EH (cell line): ENCODE measurements at places on chromosomes 2 and 18.

DNA sequence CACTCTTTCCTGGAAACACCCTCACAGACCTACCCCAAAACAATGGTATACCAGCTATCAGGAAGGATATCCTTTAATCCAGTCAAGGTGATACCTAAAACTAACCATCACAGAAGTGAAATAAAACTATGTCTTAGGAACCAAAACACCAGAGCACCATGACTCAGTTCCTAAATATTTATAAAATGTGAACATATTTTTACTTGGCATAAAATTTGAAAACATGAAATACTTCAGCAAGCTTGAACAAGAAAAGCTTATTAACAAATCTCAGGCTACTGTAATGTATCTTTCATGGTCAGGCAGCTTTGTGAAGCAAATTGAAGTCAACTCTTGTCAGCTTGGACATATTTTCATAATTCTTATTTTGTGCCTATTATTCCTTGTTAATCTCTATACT is 440.8 kb upstream of the CDH20 start:
- no peak for DNase-seq

GRCh38 chr18:34342960-34343359 is 118.2 kb upstream of the NOL4 start:
- no peak for DNase-seq

DNA sequence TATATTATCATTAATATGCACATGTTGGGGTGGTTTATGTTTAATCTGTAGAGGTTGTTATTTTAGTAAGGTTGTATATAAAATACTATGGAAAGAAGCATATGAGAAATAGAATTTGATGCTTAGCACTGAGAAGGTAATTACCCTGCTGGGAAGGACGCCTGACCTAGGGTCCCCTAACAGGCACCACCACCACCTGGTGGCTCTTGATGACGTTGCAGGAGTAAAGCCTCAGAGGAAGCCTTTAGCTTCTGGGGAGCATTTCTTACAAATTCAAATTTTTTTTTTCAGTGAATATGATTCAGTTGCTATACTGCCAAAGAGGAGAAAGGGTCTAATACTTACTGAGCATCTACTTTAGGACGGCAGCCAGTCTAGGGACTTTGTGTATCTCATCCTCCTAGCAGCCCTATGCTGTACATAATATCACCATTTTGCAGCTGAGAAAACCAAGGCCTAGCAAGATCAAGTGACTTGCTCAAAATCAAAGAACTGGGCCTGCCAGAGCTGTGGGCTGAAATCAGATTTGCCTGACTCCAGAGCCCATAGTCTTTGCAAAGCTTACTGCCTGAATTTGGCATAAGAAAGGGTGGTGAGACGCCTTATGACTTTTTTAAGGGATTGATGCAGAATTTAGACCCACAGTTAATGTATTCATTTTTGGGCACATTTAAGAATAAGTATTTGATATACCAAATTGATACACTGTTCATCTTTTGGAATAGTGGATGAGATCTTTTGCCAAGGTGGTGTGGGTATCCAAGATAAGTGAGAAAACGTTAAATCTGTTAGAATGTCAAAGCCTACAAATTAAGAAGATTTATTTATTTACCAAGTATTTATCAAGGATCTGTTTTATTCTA is 78.8 kb upstream of the GAREM1 start:
- peak; percentile 1 for DNase-seq

GRCh38 chr2:84882775-84883550 is 2.1 kb upstream of the TRABD2A start:
- DNase-seq: peak; percentile 47

DNA sequence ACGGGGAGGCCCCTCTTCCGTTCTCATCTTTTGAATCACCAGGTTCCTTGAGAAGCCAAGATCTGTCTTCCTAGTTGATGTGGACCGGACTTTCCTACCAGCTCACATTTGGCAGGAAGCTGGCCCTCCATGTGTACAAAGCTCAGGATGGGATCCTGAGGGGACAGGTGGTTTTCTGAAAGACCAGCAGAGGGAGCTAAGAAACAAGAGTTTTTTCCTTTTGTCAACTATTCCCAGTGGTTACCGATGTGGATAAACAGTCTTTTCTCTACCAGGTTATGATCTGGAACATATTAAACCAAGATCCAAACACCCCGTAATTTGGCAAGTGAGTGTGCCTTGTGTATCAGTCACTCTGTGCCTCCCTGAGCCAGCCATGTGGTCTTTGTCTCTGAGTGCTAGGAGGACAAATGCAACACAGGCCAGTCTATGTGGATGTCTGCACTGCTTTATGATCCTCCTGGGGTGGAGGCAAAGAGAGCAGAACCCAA is 25.1 kb upstream of the ARHGAP25 start:
- peak; percentile 63 for DNase-seq

- DNase-seq: no peak
Measured at GRCh38 chr18:24234330-24234729, 95.5 kb downstream of the CABYR start.

- DNase-seq: peak; percentile 21
Measured at GRCh38 chr2:29766191-29766590, 155.2 kb downstream of the ALK start.

DNA sequence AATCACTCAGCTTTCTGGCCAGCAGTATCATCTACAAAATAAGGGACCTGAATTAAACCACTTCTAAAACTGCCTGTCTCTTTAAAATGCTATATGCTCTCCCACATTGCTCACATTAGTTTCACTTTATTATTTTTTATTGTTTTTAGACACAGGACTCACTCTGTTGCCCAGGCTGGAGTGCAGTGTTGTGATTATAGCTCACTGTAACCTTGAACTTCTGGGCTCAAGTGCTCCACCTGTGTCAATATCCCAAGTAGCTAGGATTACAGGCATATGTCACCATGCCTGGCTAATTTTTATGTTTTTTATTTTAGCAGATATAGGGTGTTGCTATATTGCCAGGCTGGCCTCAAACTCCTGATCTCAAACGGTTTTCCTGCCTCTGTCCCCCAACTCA is 591.3 kb upstream of the ZNF804A start:
- no peak for DNase-seq

DNA sequence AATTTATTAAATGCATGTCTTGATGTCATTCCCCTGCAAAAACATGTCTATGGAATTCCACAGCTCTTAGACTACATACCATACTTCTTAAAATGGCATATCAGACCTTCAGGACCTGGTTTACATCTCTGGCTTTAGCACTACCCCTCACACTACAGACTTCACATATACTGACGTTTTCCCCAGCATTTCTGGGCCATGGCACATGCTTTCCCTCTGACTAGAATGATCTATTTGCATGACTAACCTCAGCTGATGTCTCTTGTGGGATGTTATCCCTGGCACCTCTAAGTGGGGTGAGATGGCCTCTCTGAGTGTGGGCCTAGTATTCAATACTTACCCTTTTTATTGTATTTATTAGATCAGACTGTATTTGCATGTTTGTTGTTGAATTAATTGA is 381.6 kb downstream of the ERBB4 start:
- no peak for DNase-seq

DNA sequence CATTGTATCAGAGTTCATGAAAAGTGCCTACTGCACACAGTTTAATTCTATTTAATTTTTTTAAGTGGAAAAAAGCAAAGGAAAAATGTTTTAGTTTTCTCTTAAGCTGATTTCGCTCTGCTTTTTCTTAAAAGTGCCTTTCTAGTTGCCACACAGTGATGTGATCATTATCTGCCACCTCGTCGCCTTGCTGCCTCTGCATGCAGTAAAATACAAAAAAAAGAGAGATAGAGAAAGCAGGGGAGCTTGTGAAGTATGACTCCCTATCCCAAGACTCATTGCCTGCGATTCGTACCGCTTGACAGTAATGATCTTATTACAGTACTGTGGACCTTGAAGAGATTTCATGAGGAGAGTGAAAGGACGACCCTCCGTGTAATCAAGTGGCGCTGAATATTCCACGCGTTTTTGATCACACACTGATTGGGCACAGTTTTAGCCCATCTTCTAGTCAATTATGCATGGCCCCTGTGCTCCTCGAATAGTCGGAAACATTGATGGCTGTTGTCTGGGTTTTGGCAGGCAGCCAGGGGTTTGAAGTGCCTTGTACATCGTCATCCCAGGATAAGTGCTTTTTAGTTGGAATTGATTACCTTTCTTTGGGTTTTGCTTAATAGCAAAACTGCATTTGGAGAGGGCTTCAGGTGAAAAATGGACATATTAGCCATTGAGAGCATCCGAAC is 188.3 kb downstream of the GBX2 start:
- DNase-seq: no peak

GRCh38 chr2:75560768-75561565 is at the start of gene EVA1A:
EVA1A (minus strand) TSS chr2:75560939; CDS start chr2:75518140, 42,799 bp downstream.
- DNase-seq: peak; percentile 84

GRCh38 chr2:98015671-98016070 is 19.9 kb upstream of the TMEM131 start:
- DNase-seq: no peak

DNA sequence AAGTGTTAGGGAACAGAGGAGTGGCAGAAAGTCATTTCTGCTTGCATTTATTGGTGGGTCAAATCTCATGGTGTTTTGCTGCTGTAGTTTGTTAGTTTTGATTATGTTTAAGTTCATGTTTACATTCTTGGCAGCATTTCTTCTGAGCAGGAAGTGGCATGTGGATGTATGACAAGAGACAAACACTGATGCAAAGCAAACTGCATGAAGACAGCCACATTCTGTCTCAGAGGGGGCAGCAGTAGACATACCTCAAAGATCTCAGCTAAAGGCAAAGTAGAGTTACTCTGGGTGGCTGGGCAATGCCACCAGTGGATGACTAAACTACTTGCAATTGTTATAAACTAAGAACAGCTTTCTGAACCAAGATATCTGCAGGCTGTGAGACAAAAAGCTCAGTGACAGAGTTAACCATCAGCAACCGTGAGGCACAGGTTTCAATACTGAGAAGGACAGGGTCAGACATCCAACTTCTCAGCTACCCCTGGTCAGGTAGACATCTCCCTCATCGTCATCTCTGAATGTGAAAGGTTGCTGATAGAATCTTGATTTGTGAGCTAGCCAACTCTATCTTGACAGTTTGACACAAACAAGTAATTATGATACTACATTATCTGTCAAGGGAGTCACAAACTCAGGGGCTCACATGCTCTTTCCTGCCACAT is 16.4 kb downstream of the GALNT3 start:
- DNase-seq: peak; percentile 40

- DNase-seq: peak; percentile 13
Measured at GRCh38 chr2:168962636-168963035, 61.5 kb downstream of the G6PC2 start.

- no peak for DNase-seq
Measured at GRCh38 chr2:119206201-119206600, 17.4 kb upstream of the STEAP3 start.

- peak; percentile 12 for DNase-seq
Measured at GRCh38 chr18:58392324-58393000, 236.4 kb downstream of the ALPK2 start.

DNA sequence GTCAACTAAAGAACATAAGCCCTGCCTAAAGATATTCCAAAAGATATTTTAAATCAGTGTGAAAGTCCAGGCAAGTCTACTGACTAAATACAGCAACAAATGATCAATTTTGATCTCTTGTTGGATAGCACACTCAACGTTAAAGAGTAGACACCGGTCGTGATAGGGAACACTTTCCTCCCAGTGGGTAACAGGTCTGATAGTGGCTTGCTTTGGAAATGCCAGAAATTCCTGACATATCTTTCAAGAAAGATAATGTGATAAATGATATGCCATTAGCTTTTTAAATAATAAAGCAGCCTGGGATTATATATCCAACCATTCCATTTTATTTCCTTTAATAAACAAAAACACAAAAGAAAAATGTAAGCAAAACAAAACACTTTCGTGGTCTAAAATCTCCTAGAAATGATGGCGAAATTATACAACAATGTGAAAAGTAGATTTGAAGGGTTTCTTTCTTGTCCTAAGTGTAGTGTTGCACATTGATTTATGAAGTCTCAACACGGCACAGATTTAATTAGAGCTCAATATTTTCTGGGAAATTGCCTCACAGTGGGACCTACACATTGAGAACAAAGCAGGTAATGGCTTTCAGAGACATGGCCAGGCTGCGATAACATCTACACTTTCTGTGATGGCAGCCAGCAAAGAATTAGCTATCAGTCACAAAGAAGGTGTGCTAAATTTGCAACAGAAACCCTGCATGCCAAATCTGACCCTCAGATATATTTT is 158.6 kb downstream of the PPP1R1C start:
- no peak for DNase-seq

- DNase-seq: no peak
Measured at GRCh38 chr2:54479424-54479823, 23.3 kb downstream of the SPTBN1 start.

DNA sequence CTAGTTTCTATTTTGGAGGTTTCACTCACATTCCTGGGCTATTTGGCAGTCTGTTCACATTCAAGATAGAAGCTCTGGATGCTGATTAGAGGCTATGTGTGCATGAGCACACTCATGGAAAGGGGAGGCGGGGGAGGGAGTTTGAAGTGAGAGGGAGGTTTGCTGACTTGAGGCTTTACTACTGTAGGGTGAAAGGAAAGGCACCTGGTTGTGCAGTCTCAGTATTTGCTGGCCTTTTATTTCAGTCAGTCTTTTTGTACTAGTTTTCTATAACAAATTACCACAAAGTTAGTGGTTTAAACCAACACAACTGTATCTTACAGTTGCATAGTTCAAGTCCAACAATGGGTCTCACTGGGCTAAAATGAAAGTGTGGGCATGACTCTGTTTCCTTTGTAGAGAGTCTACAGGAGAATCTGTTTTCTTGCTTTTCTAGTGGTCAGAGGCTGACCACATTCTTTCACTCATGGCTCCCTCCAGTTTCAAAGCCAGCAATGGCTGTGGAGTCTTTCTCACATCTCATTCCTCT is 47.7 kb upstream of the NR4A2 start:
- DNase-seq: peak; percentile 37

- DNase-seq: peak; percentile 12
Measured at GRCh38 chr2:118431165-118431517, 342.9 kb downstream of the INSIG2 start.

GRCh38 chr18:79878741-79879378 is 72.6 kb downstream of the SLC66A2 start:
- DNase-seq: no peak

GRCh38 chr2:176328149-176328548 is 58.9 kb downstream of the MTX2 start:
- no peak for DNase-seq

- peak; percentile 66 for DNase-seq
Measured at GRCh38 chr18:61502472-61502871, 169.2 kb downstream of the CDH20 start.

- no peak for DNase-seq
Measured at GRCh38 chr2:239904496-239904895, 120.6 kb downstream of the NDUFA10 start.

- DNase-seq: no peak
Measured at GRCh38 chr18:76430636-76431035, 64.4 kb downstream of the ZNF516 start.

- DNase-seq: no peak
Measured at GRCh38 chr2:178325268-178325667, 125.7 kb downstream of the PRKRA start.

DNA sequence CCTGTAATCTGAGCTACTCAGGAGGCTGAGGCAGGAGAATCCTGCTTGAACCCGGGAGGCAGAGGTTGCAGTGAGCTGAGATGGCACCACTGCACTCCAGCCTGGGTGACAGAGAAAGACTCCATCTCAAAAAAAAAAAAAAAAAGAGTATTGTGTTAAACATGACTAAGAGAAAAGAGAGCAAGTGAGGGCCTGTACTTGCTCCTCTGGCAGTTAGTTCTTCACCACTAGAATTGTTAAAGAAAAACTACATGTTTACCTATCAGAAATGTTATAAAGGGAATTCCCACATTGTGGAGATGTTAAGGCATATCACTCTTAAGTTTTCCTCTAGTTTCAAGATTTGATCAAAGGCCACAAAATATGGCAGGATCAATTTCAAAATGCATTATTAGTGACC is 75.4 kb upstream of the LRATD1 start:
- no peak for DNase-seq

GRCh38 chr2:49416252-49416651 is 261.9 kb upstream of the FSHR start:
- no peak for DNase-seq
